ENCODE measurements at places on chromosomes 12 and 14. TPM values are rescaled to one million over a fixed set of nuclear protein-coding genes. Genes with fewer than 3 reads are reported as not detected.

DNA sequence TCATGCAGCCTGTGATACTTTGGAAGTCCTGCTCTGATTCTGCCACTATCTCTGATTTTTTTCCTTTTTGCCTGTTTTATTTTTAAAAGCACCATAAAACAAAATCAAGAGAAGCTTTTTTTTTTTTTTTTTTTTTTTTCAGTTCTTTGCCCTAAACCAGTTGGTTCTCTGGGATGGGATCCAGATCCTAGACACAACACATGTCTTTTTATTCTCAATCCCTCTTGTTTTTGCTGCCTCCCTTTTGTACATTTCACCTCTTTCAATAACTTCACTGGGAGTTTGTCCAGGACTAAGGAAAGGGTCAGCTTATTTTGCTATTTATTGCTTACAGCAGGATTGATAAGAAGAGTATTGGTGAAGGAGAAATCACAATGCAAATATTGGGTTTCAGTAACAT is 139.4 kb downstream of the GRIP1 start:
- no peak for DNase-seq

DNA sequence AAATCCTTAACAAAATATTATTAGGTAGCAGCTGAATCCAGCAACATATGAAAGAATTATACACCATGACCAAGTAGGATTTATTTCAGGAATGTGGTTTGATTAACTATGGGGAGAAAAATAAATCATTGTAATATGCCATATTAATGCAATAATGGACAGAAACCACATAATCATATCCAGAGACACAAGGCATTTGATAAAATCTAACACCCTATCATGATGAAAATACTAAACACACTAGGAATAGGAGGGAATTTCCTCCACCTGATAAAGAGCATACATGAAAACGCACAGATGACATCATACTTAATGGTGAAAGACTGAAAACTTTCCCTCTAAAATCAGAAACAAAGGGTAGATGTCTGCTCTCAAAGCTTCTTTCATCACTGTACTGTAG is 238.9 kb downstream of the PHLDA1 start:
- DNase-seq: no peak

DNA sequence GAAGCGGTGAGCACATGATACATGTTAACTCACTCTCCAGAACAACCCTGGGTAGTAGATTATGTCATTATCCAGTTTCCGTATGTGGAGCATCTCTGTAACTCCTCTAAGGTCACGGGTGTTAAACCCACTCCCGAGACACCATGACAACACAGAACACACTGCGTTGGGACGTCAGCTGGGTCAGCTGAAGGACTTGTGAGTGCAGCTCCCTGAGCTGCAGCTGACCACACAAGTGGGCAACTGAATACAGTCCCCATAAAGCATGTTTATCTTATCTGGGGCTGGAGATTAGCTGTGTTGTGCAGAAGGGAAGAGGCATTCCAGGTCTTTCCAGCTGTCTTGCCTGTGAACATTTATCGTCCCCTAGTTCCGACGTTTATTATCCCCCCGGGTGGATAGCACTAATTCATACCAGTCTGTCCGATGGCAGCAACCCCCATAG is 211.5 kb downstream of the CHST11 start:
- DNase-seq: no peak

DNA sequence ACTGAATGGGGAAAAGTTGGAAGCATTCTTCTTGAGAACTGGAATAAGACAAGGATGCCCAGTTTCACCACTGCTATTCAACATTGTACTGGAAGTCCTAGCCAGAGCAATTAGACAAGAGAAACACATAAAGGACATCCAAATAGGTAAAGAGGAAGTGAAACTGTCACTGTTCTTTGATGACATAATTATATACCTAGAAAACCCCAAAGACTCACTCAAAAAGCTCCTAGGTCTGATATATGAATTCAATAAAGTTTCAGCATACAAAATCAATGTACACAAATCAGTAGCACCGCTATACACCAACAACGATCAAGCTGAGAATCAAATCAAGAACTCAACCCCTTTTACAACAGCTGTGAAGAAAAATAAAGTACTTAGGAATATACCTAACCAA is 157.3 kb upstream of the DDHD1 start:
- no peak for DNase-seq

DNA sequence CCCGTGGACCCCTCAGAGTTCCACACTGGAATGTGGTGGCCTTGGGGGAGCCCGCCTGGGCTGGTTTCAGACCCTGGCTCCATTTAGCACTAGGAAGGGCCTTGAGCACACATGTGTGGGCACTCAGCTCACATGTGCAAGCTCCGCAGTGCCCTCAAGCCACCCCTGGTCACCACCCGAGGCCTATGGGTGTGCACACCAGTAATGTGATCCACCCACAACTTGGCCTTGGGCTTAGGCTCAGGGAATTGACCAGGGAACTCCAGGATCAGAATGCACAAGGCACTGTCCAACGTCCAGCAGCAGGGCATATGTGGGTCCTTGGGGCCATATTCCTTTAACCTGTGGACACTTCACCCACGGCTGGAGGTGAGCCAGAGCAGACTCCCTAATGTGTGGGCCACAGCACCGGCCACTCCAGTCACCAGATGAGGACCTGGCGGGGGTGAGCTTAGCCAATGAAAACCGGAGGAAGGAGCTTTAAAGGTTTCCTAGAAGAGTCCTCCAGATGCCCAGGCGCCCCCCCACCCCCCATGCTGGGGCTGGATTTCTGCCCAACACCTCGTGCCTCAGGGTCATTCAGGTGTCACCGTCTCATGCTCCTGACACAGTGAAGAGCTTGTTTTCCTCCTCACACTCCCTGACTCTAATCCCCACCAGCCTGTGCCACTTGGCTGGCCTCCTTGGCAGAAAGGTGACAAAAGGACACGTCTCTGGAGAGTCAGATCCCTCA is 209.2 kb downstream of the ZFP36L1 start:
- no peak for DNase-seq

The RNASE7 gene
- 0.97 TPM for total RNA-seq

DNA sequence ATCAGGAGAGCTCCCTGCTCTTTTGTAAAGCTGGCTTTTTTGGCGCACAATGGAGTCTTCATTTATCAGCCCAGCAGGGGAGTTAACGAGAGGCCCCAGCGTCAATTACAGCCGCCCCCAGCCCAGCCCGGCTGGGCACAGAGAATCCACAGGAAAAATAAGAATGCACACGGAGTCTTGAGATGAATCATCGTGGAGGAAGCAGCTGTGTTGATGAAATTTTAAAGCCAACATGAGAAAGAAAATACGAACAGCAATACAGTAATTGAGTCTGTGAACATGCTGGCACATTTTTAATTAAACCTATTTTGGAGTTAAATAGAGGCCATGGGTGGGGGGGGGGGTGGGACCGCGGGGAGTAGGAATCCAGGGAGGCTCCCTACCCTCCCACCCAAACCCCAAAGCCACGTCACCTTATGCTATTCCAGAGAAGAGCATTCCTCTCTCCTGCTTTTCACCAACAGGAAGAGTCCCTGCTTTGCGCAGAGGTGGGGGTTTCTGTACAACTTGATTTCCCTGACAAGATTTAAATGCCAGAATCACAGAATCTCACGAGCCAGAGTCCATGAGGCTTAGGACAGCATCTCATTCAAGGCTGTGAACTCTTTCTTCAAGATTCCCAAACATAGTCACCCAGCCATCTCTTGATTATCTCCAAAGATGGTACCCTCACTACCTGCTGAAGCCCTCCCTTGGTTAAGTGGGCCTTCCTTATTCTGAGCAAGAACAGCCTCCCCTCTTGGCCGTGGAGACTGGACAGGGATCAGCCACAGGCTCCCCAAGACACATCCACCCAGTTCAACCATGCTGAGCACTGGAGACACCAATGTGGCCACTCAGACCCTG is 50.3 kb downstream of the CCNK start:
- DNase-seq: no peak

The TMEM132D gene
- not detected for total RNA-seq

DNA sequence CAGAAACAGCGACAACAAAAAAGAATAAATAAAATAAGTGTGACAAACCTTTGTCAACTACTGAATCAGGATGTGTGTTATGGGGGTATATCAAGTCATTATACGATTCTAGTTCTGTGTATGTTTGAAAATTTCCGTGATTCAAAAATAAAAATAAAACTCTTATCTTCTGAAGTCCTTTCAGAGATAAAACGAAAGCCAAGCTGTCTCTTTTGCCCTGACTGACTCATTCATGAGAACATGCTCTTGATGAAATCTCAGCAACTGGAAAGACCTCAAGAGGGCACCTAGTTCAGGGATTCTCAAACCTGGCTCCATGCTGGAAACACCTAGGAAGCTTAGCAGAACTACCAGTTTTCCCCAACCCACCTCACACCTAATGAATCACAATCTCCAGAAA is 9.2 kb downstream of the FOXN3 start:
- DNase-seq: no peak

DNA sequence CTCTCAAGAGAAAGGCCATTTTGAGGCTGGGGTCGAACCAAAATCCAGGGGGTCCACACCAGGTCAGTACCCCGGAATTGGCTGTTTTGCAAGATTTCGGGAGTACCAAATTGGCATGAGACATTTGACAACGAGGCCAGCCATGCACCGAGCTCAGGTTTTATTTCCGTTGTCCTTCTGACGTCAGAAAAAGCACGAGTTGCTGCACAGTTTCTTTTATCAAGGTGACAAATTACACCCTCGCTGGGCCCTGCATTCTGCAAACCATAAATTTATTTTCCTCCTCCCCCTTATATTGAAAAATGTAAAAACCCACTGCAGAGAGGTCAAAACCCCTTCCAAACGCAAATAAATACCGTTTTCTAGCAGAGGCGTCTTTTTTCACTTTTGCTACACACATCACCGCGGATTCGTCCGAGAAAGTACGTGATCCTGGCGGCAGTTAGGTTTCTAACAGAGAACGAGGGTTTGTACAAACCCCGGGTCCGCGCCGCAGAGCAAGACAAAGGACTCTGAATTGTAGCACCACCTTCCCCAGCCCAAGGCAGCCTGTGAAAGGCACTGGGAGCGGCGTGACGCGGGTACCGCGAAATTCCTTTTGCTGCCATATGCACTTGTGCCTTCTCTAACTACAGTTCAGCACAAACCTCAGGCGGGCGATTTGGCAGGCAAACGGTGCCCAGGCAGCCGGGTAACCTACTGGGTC is 1.8 kb downstream of the SLC38A1 start:
- no peak for DNase-seq
